Left lung (tissue), 14 donors: ENCODE measurements at places on chromosomes 6 and 20.

DNA sequence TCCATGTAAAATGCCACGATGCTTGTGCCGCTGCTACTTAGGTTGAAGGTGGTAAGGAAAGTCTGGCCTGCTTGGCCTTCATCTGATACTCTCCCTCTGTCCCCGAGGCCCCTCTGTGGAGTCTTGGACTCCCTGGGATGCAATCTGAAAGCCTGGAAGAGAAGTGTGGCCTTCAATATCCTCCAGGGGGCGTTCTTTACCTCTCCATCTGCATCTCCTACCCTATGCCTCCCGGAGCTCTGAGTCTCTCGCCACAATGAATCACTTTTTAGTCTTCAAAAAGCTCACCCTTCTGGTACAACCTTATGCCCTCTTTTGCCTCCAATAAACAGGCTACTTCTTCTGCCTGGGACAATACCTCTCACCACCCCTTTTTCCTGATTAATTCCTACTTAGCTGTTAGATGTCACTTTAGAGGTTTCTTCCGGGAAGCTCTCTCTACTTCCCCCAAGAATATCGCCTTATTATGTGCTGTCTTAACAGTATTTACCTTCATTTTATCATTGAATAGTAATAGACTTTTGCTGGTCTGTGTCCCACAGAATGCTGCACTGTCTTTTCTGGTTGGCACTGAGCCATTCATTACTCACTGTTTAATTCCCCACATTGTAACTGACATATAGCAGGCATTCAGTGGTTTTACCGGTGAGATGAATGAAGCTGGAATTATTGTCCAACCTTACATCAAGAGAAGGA is 13.9 kb upstream of the ATG5 start:
- DNase-seq = no peak
- no peaks in the 10 kb centered on the region for H3K4me1 ChIP-seq
- peaks cover 5% of the 10 kb centered on the region for H3K27me3 ChIP-seq
- H3K36me3 ChIP-seq = no peaks in the 10 kb centered on the region
- no peak overlapping the region for H3K27ac ChIP-seq

DNA sequence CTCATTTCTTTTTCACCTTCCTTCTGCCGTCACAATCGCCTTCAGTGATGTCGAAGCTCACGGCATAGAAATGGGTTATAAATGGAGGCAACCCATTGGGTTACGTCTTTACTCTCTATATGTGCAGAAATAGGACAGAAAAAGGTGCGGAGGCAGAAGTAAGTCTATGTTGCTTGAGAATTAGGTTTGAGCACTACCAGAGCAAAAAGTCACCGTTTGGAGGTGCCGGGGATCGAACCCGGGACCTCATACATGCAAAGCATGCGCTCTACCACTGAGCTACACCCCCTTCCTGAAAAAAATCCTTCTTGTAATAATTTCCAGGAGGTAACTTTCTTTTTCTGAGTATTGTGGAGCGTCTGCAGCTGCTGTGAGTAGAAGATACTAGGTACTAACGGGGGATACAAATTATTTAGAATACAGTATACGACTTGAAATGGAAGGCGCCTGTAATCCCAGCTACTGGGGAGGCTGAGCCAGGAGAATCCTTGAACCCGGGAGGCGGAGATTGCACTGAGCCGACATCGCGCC is 134.2 kb downstream of the TRIM27 start:
- H3K36me3 ChIP-seq = no peaks in the 10 kb centered on the region
- no peak for DNase-seq
- H3K4me1 ChIP-seq = no peaks in the 10 kb centered on the region
- H3K27ac ChIP-seq = no peak overlapping the region

- H3K4me3 ChIP-seq = no peak overlapping the region
- DNase-seq = no peak
- no peaks in the 10 kb centered on the region for H3K27me3 ChIP-seq
- H3K36me3 ChIP-seq = no peaks in the 10 kb centered on the region
- peaks cover 5% of the 10 kb centered on the region for H3K4me1 ChIP-seq
These were observed 91.8 kb upstream of the PREP start for GRCh38 chr6:105494688-105495087.

GRCh38 chr20:23445596-23446217 is 6.2 kb downstream of the CSTL1 start:
- no peaks in the 10 kb centered on the region for H3K4me1 ChIP-seq
- H3K27ac ChIP-seq = no peak overlapping the region
- no peak overlapping the region for H3K4me3 ChIP-seq
- H3K27me3 ChIP-seq = no peaks in the 10 kb centered on the region
- no peak for DNase-seq

DNA sequence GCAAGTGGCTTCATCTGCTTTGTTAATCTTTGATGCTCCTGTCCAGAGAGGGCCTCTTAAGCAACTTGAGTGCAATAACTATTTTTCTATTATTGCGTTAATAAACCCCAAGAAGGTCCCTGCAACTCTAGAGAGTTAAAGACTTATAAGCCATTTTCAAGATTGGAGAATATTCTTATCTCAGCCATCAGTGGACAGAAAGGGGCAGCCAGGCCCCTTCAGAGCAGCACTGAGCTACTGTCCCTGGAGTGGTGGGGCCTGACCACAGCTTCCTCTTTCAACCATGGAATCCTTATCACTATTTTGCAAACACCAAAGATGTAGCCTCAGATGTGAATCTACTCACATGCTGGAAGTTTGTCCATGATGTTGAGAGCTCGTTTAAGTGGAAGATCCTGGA is 2.8 kb upstream of the MAS1L start:
- H3K4me3 ChIP-seq = no peak overlapping the region
- no peaks in the 10 kb centered on the region for H3K4me1 ChIP-seq
- no peaks in the 10 kb centered on the region for H3K36me3 ChIP-seq
- H3K27me3 ChIP-seq = no peaks in the 10 kb centered on the region
- no peak overlapping the region for H3K27ac ChIP-seq

GRCh38 chr20:57791966-57792365 is 82.2 kb upstream of the PMEPA1 start:
- no peak overlapping the region for H3K27ac ChIP-seq
- H3K4me3 ChIP-seq = no peak overlapping the region
- no peaks in the 10 kb centered on the region for H3K4me1 ChIP-seq
- no peaks in the 10 kb centered on the region for H3K27me3 ChIP-seq
- no peak for DNase-seq
- H3K36me3 ChIP-seq = no peaks in the 10 kb centered on the region

DNA sequence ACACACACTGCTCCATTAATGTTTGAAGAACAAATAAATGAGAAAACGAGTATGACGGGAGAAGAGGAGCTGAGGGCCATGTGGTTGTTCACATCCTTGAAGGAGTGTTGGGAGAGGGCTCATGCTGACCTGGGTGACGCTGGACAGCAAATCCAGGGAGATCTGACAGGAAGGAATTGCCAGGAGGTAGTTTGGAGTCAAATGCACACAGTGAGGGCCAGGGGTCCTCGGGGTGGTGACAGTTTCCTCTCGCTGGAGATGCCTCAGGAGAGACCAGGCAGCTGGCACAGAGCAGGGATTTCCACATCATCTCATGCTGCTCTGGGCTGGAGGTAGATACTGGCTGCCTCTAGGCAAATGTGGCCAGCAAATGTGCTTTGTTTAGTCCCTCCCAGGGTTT is 2.0 kb upstream of the TMEM181 start:
- peaks cover 35% of the 10 kb centered on the region for H3K4me1 ChIP-seq
- no peak overlapping the region for H3K27ac ChIP-seq
- DNase-seq = peak; percentile 28

- no peak overlapping the region for H3K4me3 ChIP-seq
- H3K27ac ChIP-seq = no peak overlapping the region
- no peaks in the 10 kb centered on the region for H3K36me3 ChIP-seq
- peaks cover 20% of the 10 kb centered on the region for H3K4me1 ChIP-seq
- no peak for DNase-seq
These were observed 48.0 kb downstream of the CDH26 start for GRCh38 chr20:60006261-60006660.

DNA sequence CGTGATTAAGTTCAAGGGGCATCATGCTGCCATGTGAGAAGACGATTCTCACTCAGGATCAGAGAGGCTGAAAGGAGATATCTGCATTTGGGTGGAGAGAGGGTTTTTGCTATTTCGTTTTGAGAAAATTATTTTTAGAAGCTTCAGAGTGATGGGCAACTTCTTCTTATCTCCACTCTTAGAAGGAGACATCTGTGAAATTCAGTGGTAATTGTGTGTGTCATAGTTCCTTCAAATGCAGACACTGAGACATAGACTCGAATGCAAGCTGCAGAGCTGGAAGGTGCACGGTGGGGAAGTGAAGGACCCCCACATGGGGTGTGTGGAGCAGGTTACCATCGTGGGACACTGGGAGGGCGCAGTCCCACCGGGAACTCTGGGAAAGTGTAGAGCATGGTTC is 116.8 kb downstream of the PRND start:
- H3K4me1 ChIP-seq = no peaks in the 10 kb centered on the region
- no peaks in the 10 kb centered on the region for H3K27me3 ChIP-seq
- H3K36me3 ChIP-seq = no peaks in the 10 kb centered on the region
- no peak overlapping the region for H3K4me3 ChIP-seq

DNA sequence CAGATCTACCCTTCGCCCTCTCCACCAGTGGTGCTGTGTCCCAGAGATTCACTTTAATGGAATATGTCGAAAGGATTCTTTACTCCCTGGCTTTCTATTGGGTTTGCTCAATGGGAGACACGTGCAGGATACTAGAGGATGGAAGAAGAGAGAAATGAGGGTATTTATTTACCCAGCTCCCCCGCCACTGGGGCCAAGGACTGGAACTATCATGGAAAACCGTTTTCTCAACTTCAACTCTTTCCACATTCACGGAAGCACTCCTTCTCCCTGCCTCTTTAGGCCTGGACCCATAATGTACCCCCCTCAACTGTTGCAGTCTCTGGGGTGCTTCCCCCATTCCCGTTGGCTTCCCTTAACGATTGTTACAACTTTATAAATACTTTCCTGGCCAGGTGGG is 26.6 kb upstream of the RALY start:
- H3K4me3 ChIP-seq = no peak overlapping the region
- no peak for DNase-seq
- H3K4me1 ChIP-seq = no peaks in the 10 kb centered on the region
- no peak overlapping the region for H3K27ac ChIP-seq

DNA sequence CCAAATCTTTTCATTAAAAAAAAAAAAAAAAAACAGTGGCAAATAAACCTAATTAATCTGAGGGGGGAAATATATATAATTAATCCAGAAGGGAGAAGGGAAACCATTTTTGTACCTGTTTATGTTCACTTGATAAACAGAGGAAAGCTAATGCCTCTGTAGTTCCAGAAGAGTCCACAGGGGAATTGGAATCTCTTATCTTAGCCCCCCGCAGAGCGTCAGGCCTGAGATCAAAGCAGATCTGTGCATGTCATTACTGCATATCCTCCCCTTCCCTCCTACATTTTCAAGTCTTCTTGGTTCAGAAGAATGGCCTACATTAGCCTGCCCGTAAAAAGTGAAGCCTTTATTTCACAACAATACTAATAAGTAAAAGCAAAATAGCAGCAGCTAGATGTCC is 157.2 kb downstream of the PTPRT start:
- no peak for DNase-seq
- no peak overlapping the region for H3K4me3 ChIP-seq
- no peaks in the 10 kb centered on the region for H3K4me1 ChIP-seq
- no peaks in the 10 kb centered on the region for H3K27me3 ChIP-seq
- no peaks in the 10 kb centered on the region for H3K36me3 ChIP-seq

DNA sequence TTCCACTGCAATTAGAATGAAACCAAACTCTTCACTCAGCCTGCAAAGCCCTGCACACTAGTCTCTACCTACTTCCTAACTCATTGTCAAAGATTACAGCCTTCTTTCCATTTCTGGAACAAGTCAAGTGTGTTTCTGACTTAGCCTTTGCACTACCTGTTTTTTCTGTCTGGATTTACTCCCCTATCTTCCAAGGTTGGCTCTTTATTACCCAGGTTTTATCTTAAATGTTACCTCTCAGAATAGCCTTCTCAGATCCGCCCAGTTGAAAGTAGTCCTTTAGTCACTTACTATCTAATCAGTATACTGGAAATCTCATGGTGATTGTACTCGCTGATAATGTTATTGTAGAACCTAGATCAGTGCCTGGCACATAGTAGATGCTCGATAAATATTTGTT is 42.7 kb downstream of the TBPL1 start:
- no peak for DNase-seq
- H3K36me3 ChIP-seq = no peaks in the 10 kb centered on the region
- H3K4me3 ChIP-seq = no peak overlapping the region
- H3K27ac ChIP-seq = no peak overlapping the region

GRCh38 chr20:61736751-61737310 is 328.9 kb downstream of the TAF4 start:
- no peaks in the 10 kb centered on the region for H3K36me3 ChIP-seq
- DNase-seq = no peak
- H3K4me1 ChIP-seq = no peaks in the 10 kb centered on the region
- H3K27me3 ChIP-seq = peaks cover 73% of the 10 kb centered on the region
